ENCODE measurements at places on chromosomes 12 and 14.

GRCh38 chr14:99467336-99468078 lies 13.2 kb downstream of the SETD3 start:
- DNase-seq: no peak

- no peak for DNase-seq
These were observed 66.4 kb downstream of the OTOGL start for GRCh38 chr12:80165746-80166145.

DNA sequence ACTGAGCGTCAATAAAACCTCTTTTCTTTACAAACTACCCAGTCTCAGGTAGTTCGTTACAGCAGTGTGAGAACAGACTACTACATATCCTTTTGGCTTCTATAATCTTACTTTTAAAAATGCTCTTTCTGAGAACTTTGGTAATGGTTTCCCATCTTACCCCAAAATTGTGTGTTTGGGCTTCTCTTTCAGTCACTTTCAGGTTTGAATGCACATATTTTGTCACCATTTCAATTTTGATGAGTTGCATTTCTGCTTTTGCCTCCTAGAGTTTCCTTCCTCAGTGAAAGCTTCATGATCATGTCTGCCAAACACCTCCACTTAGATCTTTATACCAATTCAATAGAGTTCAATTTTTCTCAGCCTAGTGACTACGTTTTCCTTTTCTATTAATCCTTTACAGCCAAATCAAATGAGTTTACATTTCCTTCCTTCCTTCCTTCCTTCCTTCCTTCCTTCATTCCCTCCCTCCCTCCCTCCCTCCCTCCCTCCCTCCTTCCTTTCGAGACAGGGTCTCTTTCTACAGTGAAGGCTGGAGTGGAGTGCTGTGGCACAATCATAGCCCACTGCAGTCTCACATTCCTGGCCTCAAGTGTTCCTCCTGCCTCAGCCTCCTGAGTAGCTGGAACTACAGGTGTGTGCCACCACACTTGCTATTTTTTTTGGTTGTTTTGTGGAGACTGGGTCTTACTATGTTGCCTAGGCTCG lies 124.9 kb downstream of the BCAT1 start:
- DNase-seq: no peak

DNA sequence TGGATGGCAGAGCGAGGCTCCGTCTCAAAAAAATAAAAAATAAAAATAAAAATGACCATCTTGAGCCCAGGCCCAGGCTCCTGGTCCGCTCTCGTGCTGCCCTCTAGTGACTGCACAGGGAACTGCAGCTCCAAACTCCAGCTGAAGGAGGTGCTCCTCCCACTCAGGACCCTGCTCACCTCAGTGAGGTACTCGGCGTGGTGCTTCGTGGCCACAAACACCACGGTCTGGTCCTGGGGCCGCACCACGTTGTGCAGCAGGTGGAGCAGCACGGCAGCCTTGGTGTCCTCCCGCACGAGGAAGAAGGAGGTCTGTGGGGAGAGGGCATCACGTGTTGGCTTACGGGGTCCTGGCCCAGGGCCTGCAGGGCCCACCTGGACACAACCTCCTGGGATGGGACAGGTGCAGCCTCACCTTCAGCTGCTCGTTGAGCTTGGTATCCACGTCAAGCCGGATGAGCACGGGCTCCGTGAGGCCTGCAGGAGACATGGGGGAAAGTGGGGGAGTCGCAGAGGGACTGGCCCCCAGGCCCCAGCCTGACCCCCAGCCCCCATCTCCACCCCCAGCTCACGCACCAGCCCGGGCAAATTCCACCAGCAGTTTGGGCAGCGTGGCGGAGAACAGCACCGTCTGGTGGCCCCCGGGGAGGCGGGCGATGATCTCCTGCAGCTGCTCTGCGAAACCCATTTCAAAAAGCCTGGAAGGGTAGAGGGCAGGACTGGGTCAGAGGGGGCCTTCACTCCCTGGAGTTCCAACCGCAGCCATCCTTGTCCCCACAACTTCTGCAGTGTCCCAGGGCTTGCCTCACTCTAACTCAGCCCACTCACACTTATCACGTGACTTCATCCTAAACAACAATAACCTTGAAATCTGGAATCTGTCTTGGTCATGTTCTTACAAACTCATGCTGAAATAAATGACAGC lies 10.6 kb downstream of the DDX54 start:
- peak; percentile 86 for DNase-seq

DNA sequence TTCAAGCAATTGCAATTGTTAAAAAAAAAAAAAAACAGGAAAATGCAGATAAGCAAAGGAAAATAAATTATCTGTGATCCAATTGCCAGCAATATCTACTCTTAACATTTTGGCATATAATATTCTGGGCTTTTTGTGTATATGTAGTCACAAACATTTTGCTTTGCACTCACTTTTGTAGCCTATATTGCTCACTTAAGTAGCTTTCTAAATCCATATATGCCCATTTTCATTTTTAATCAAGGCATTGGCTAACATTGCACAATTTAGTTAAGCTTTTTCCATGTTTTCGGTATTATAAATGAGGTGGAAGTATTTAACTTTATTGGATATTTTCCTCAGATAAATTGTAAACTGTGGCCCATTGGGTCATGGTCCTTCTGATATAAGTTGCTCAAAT lies 466.3 kb upstream of the ATP2B1 start:
- no peak for DNase-seq

- peak; percentile 13 for DNase-seq
These were observed 54.4 kb downstream of the EFCAB11 start for GRCh38 chr14:89899917-89900663.

GRCh38 chr12:22380031-22380430 lies 45.5 kb upstream of the ST8SIA1 start:
- no peak for DNase-seq

- peak; percentile 35 for DNase-seq
These were observed 774 bp upstream of the MANSC4 start for GRCh38 chr12:27780612-27781408.

DNA sequence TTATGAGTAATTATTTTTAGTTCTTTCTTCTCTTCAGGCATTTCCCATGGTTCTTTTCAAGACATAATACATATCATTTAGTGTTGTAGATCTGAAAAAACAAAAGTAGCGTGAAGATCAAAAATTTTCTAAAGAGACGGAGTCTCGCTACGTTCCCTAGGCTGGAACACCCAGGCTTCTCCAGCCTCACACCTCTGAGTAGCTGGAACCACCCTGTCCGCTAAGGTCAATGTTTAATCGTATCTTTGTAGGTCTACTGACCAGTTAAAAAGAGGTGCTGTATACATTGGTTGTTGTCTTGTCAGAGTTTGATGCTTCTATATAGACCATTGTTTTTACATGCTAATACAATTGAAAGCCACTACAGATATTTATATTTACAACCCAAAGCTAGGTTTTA lies 1.3 kb upstream of the HIF1A start:
- no peak for DNase-seq

DNA sequence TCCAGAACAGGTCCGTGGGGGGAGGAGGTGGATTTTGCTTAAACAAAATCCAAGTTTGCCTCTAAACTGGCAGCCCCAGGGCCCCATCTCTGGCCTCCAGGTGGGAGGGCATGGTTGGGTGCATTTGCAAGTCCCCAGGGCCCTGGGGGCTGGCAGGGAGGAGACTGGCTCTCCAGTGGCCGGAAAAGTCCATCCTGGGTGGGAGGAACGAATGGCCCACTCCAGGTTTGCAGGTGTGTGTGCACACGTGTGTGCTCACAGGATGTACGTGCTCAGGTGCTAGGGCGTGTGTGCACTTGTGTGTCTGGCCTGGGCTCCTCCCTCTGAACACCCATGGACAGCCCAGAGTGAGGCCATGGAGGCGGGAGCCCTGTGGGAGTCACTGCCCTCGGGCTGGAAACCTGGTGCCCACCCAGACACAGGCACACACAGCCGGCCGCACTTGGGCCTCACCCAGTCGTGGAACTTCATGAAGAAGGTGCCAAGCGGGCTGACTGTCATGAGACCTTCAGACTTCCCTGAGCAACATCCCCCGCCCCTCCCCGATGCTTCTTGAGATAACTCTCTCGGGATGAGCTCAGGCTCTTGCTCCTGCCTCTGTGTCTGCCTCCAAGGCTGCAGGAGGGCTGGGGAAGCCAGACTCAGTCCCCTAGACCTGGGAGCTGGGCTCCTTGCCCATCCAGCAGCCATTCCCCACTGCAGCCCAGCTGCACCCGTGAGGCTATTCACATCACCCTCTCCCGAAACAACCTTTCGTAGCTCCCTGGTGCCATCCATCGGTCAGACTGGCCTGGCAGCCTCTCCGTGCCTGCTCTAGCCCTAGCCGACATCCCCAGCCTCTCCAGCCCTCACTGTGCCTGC lies 9.4 kb downstream of the AHNAK2 start:
- no peak for DNase-seq

DNA sequence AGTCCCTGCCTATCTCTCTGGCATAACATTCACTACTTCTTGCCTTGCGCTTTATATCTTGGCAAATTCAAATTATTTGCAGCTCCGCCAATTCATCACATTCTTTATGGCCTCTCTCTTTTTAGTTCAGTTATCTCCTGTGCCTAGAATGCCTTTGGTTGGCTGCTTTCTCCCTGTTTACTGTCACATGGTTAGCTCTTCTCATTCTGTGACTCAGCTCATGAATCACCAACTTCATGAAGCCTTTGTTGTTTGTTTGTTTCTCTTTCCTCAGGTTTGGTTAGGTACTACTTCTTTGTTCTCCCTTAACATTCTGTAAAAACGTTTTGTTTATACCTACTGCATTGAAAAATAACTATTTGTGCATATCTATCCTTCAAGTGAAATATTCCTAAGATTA lies 376.5 kb upstream of the GARIN6 start:
- DNase-seq: no peak

DNA sequence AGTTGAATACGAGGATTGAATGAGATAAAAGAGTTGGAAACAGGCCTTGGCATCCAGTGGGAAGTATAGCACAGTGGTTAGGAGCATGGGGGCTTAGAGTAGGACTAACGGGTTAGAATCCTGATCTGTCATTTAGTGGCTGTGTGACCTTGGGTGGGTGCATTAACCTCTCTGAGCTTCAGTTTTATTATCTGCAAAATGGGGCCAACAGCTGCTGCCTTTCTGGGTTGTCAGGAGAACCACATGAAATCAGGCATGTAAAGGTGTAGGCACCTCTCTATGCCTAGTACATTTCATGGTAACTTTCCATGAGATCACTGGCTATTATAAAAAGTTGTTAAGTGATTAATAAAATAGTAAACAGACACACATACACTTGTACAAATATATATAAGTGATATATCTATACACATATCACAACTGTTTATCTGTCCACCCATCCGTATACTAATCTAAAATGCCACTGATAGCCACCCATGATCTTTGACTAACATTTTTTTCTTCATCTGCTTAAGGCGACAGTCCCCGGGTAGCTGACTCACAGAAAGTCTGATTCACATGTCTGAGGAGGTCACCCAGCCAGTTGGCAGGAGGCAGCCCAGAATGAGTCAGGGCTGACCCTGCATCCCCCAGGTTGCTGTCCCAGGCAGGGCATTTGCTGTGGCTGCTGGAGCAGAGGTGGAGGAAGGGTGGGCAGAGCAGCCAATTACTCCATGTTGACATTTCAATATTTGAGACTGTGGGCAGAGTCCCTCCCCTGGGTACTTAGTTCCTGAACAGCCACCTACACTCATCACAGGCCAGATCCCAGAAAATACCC lies 125.6 kb upstream of the NOS1 start:
- no peak for DNase-seq

DNA sequence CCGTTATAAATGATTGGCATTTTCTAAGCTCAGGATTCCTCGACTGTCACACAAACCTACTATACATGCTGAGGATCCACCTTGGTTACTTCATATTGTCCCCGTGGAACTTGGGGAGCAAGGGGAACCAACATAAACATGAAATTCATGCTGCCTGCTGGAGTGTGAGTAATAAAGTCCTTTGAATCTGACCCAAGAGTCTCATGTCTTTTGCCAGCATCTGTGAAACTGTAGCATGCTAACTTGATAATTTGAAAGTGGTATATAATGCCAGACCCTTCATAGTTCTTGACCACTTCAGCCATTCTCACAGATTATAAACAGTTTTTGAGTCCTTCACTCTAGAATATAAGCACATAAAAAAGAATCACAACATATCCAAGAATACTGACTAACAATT lies 17.1 kb downstream of the SLC35F4 start:
- DNase-seq: no peak

- no peak for DNase-seq
These were observed 500.5 kb downstream of the NAV3 start for GRCh38 chr12:78331181-78331580.

DNA sequence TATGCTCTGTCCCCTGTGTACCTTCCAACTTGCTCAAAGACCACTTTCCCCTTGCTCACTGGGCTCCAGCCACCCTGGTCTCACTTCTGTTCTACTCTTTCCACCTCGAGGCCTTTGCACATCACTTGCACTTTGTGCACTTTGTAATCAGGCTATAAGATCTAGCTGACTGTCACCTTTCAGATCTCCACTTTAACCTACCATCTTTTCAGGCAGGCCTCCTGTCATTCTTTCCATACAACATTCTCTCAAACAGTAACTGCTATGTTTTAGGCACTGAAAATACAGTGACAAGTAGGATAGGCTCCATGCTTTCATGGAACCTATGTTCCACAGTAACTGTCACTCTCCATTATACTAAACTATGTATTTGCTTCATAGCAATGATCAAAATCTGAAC lies 14.0 kb downstream of the CPM start:
- DNase-seq: no peak

- no peak for DNase-seq
These were observed 23.5 kb downstream of the IFNG-AS1 start for GRCh38 chr12:68012712-68013111.

DNA sequence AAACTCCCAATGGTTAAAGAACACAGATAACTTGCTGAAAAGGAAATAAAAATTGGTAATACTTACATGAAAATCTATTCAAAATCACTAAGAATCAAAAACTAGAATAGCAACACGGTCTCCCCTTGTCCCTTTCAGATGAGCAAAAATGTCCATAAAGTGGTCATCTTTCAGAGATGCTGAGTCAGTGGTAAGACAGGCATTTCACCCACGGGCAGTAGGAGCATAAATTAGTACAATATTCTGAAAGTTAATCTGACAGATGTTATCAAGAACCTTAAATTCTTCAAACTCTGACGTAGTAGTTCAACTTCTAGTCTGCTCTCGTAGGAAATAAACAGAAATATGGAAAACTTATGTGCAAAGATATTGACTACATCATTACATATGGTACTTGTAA lies 33.1 kb upstream of the GNPNAT1 start:
- no peak for DNase-seq

- DNase-seq: no peak
These were observed 326.7 kb downstream of the ATP23 start for GRCh38 chr12:58268069-58268468.
